Gastroesophageal sphincter (tissue), 4 donors: ENCODE measurements at places on chromosomes 7 and 10. TPM values are rescaled to one million over a fixed set of nuclear protein-coding genes. Genes with fewer than 3 reads are reported as not detected.
A peak's percentile ranks its signal among the peaks of the same experiment; 100 is the strongest.

- ATAC-seq, result no peak
Observed at GRCh38 chr7:114799628-114800028, 122.3 kb upstream of the MDFIC start.

DNA sequence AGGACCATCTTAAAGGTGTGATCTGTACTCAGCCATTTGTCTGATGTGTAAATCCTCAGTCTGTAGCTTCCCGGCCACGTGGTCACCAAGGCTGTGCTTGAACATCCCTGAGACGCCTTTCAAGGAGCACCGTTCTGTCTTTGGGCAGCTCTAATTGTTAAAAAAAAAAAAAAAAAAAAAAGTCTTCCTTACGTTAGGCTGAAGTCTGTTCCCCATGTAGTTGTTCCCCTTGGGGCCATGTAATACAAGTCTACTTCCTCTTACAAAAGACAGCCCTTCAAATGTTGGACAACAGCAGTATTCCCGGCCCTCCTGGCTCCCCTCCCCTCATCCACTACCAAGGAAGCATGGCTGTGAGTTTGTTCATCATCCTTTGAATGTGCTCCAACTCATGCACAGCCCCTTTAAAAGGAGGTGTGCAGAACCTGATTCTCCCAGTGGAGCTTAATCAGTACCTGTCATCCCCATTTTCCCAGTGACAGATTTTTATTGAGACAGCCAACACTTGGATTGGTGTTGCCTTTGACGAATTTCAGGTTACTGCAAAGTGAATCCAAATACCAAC lies 392.2 kb upstream of the GALNT17 start:
- no peak for ATAC-seq

GRCh38 chr10:74179111-74179710 lies 28.2 kb downstream of the ADK start:
- no peak for ATAC-seq

DNA sequence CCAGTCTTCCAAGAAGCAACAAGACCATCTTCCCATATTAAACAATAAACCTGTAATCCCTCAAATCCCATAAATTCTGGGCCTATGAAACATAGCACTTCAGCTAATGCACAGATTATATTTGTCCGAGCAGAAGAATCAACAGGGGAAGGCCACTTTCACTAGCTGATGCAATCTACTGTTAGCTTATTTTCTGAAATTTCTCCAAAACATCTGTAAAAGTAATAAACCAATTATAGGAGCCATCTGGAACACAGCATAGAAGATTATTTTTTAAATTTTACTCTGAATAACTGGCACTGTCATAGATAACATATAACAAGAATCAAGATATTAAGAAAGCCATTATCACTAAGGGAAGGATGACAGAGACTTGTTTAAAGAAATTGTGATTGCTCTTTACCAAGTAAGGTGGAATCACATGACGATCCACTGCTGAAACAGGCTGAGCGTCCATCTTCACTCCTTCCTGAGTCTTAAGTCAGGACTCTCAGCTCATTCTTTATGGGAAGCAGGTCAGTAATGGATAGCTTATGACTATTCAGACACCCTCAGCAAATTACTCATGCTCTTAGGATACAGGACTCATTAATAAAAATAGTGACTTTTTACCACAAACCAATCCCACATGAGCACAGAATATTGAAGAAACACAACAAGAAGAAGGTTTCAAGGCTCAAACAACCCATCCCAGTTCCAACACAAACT lies 719.5 kb downstream of the XPNPEP1 start:
- no peak for ATAC-seq

GRCh38 chr7:131522325-131522930 lies 34.0 kb downstream of the PODXL start:
- no peak for ATAC-seq

DNA sequence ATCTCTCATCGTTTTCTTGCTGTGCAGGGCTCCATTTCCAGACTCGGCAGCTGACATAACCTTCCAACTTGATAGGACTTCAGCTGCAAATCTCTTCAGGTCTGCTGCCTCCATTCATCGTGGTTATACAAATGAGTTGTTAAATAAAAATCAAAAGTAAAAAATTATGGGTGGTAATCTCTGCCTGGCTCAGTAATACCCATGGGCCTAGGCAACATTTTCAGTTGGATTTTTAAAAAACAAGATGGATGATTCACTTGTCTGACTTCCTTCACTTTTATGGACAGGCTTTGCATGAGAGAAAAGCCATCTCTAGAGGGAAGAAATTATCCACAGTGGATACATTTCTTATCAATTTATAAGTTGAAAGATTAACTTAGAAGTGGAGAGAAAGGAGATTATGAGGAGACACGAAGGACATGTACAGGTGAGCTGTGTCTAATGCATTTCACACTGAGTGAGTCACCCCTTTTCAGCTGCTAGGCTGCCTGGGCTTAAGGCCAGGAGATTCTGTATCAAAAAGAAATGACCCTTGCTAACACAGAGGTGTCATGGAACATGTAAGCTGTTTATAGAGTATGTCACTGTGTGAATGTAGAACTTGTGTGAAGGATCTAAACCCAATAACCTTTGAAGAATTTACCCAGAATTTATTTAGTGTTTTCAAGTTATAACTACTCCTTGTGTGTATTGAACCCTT lies 495.1 kb downstream of the AUTS2 start:
- no peak for ATAC-seq

GRCh38 chr7:116500078-116500853 lies 728 bp downstream of the CAV2 start:
- peak; percentile 34 for ATAC-seq

DNA sequence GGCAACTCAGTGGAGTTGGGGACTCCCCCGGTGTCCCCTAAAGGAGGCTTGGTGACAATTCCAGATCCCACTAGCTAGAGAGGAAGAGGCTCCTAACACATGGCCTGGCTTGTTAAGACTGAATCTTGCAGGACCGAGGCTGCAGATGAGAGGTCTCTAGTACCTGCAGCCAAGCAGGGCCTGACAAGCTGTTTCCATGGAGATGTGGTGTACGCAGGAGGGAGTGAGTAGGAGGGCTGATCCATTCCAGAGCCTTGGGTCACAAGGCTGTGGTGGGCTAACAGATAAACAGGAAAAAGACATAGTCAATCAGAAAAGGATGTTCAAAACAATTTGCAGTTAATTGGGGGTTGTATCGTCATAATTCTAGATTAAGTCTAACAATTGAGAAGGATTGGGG lies 77.3 kb upstream of the MKLN1 start:
- ATAC-seq, result no peak

- ATAC-seq, result no peak
Observed at GRCh38 chr10:50946991-50947781, 61.8 kb upstream of the A1CF start.

GRCh38 chr10:93245779-93246178 lies 172.1 kb downstream of the CYP26A1 start:
- ATAC-seq, result no peak

GRCh38 chr10:114550756-114551635 lies 107.1 kb downstream of the ABLIM1 start:
- ATAC-seq, result no peak

- ATAC-seq, result no peak
Observed at GRCh38 chr7:98464558-98464940, 63.7 kb upstream of the BAIAP2L1 start.

GRCh38 chr10:71029411-71029892 lies 141.1 kb upstream of the PCBD1 start:
- ATAC-seq, result no peak

GRCh38 chr10:23742368-23742767 lies 303.5 kb downstream of the OTUD1 start:
- no peak for ATAC-seq

DNA sequence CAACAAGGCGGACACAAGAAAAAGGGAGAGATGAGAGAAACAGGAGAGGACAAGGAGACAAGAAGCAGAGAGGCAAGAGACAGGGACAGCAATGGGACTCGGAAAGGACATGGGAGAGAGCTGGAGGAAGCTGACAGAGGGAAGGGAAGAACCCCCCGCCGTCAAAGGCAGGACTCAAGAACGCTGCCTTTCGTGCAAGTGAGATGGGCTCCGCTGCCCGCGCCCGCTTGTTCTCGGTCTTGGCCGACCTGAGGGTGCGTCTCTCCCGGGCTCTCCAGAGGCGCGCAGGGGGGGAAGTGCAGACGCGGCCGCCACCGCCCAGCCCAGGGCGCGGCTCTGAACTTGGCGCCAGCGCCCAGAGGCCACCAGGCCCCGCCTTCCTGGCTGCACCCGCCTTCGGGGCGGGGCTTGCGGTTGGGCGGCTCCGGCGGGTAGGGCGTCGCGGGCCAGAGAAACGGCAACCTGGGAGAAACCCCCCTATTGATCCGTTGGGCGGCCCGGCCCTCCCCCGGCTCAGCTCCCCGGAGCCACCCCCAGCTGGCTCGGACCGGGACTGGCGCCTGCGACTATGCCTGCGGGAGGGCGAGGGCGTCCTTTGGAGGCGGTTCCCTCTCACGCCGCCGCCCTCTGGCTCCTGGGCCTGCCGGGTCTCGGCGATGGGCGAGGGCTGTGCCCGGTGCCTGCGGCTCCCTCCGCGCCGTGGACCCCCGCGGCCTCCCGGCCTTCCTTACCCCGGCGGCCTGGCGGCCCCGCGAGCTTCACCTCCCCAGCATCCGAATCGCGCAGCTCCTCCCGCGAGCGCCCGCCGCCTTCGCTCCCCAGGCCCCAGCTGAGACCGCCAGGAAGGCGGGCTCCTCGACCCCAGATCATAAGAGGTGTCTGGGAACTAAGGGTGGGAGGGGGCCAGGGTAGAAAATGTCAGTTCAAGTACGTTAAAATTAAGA lies 2.2 kb upstream of the ANTXRL start:
- peak; percentile 90 for ATAC-seq

DNA sequence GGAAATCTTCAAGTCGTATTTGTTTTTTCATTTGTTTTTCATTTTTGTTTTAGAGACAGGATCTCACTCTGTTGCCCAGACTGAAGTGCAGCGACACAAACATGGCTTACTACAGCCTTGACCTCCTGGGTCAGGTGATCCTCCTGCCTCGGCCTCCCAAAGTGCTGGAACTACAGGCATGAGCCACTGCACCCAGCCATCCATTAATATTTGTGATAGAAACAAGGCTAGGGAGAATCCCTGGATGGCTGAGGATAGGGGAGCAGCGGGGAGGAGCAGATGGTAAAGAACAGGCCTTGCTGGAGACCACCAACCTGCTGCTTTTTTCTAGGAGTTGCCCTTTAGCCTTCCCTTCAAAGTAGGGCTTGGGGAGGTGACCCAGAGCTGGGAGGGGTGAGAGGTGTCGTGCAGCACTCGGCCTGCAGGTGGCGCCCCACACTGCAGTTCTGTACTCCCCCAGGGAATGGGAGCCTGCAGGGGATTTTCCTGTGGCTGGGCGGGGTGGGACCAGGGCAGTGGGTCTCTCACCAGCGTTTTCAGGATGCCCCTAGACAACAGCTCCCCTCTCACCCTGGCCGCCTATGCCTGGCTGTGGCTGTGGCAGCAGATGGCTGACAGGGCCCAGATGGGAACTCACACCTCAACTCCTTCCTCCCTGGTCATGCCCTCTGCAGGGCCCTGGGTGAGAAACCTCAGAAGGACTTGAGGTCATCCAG lies 12.6 kb upstream of the CDH23 start:
- peak; percentile 83 for ATAC-seq

DNA sequence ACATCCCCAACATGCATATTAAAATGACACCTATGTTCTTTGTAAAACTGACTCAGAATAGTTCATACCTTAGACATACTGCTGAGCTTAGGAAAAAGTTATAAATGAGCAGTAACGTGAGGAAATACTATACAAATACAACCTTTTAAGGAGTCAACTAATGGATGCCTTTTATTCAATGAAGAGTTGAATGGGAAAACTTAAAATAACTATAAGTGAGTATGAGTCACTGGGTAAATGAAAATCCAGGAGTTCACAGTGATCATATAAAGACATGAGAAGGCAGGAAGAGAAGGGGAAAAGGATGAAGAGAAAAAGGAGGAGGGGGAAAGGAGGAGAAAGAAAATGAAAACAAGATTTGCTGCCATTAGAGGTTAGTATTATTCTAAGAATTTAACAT lies 157.8 kb upstream of the PCDH15 start:
- ATAC-seq, result no peak

GRCh38 chr10:33330543-33331378 lies 3.7 kb downstream of the NRP1 start:
- ATAC-seq, result no peak

- no peak for ATAC-seq
Observed at GRCh38 chr10:42836771-42837468, 54.3 kb downstream of the BMS1 start.

DNA sequence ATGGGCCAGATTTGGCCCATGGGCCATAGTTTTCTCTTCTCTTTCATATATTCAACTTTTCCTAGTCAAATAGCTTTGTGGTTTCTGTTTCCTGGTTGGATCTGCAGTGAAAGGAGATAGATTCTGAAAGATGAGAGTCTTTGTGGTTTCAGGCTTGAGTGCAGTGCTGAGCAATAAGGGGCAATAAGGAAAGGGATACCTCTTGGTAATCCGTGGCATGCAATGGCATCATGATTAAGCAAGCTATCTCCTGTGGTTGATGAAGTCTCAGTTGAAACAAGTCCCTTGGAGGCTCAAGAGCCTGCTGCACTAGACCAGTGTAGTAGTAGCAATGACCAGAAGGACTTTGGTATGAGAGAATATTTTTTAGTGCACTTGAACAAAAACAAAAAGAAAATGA lies 187.7 kb upstream of the CNTNAP2 start:
- no peak for ATAC-seq

DNA sequence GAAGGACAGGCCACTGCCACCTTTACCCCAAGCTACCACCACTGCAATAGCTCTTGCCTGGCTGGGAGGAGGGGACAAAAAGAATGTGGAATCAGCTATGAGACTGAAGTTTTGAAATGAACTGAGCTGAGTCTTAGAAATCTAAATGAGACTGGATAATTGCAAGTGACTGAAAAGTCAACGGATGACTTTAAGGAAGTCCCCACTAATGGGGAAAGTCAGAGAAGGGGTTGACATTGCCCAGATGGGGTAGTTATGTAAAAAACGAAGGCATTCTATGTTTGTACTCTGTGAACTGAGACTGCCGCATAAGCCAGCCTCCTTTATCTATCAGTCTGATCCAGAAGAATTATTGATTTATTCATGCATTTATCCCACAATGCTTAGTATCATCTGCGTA lies 67.2 kb downstream of the RBM20 start:
- no peak for ATAC-seq

GRCh38 chr7:130294314-130294713 lies 1.4 kb downstream of the CPA4 start:
- ATAC-seq, result no peak

GRCh38 chr7:70736715-70737460 lies 395.1 kb upstream of the GALNT17 start:
- ATAC-seq, result peak; percentile 72

Gene GRID1
- total RNA-seq, result 1.8 TPM

Gene ITPRID1
- 0.49 TPM for total RNA-seq

Gene C7orf57
- total RNA-seq, result not detected

Gene TWIST1
- 29.3 TPM for total RNA-seq

Gene TMEM120A
- total RNA-seq, result 32.4 TPM

Gene ASB4
- total RNA-seq, result not detected

Gene MGMT
- total RNA-seq, result 16.5 TPM

Gene TFEC
- total RNA-seq, result 5.8 TPM

Gene ELMO1
- 54.0 TPM for total RNA-seq

Gene VGF
- 0.27 TPM for total RNA-seq

Gene SEC24C
- total RNA-seq, result 65.1 TPM

Gene PDK4
- total RNA-seq, result 208 TPM
